ENCODE measurements at places on chromosomes 3 and 15.

DNA sequence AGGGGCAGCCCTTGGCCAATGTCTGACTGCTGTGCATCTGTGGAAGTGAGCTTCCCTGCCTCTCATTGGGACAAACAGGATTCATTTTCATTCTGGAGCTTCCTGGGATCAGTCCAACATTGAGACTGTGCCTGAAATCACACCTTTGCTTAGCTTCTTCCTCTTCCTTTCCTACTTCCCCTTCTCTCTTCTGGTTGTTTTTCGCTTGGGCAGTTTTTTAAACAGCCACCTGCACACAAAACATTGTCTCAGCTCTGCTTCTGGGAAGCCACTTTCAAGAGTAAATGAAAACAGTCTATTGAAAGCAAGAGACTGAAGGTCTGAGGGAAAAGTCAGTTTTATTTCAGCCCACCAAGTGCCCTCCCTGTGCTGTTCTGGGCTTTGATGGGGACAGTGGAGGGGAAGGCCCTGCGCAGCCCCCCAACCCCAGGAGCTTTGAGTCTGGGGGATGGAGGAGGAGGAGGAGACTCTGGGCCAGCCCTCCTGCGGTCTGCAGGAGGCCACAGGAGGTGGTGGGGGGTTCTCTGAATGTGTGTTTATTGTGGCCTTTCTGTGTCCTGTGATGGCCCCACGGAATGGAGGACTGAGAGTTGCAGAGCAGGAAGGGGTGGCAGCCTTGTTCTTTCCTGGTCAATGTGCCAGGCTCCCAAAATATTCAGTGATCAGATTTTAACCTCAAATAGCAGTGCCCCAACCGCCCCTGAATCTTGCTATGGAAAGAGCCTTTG, 7.8 kb upstream of the ISLR2 start:
- DNase-seq = no peak

GRCh38 chr3:177973241-177973840, 562.9 kb upstream of the KCNMB2 start:
- DNase-seq = no peak

DNA sequence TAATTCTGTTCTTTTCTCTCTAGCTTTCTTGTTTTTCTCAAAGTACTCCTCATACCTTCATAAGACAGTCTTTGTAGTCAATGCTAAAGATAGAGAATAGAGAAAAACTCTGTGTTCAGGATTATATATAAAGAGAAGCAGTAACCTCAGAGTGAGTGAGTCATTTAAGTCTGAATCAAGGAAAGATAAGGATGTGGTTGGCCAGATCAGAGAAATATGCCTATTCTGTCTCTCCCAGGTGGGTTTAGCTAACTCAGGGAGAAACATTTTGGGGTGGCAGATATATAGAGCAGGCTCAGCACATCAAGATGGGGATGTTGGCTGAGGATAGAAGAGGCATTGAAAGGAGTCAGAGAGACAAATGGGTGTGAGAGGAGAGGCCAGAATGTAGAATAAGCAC, 31.4 kb downstream of the GTF2E1 start:
- DNase-seq = no peak

- DNase-seq = no peak
Observed at GRCh38 chr3:13891017-13891392, 11.1 kb upstream of the WNT7A start.

- no peak for DNase-seq
Observed at GRCh38 chr3:195579281-195579680, 4.5 kb downstream of the APOD start.

All from HEK293T (cell line).